ENCODE measurements at places on chromosomes 16 and 17.

DNA sequence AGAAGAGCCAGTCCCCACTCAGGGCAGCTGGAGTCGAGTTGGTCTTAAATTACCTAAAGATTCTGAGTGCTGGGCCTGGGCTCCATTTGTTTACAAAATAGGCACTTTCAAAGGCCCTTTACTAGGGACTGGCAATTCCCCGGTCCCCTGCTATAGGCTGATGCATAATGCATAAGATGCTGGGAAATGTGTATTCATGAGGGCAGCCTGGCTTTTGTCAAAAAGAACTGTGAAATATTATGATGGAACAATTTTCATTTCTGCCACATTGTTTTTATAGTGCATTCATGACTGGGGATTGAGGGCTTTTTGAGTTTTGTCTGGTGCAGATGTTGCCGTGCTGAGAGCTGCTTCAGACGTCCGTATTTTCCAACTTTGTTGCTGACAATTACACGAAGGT is 617.0 kb upstream of the CDH5 start:
- DNase-seq = no peak

DNA sequence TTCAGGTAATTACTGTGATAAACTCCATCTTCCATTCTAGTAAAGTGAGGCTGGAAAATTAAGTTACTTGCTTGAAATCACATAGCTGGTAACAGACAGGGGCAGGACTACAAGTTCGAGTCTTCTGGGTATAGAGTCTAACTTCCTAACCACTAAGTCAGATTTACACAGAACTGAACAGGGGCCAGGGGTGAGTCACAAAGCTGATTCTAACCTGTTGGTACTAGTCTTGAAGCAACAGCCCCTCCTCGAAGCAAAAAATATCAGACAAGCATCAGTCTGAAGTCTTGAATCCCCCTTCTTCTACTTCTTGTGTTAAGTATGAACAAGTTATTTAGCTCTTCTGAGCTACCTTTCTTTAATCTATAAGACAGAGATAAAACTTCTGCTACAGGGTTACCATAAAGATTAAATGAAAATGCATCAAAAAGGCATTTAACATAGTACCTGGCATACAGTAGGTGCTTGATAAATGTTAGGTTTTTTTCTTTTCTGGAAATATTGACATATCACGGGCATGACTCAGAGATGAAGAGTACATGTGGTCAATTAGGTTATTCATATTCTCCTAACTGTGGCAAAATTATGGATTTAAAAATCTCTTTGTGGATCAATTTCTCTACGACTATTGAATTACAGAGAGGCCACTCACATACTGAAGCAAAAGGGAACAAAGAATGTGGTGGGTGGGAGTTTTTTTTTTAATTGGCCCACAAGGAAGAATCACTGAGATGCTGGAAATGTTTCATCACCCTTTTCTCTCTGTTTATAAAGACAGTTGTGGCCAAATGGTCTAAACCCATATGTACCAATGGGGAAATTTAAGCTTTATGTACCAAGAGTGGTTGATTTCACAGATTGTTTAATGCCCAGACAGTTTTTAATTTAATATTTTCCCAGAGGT is 266.9 kb upstream of the DYNLRB2 start:
- no peak for DNase-seq

DNA sequence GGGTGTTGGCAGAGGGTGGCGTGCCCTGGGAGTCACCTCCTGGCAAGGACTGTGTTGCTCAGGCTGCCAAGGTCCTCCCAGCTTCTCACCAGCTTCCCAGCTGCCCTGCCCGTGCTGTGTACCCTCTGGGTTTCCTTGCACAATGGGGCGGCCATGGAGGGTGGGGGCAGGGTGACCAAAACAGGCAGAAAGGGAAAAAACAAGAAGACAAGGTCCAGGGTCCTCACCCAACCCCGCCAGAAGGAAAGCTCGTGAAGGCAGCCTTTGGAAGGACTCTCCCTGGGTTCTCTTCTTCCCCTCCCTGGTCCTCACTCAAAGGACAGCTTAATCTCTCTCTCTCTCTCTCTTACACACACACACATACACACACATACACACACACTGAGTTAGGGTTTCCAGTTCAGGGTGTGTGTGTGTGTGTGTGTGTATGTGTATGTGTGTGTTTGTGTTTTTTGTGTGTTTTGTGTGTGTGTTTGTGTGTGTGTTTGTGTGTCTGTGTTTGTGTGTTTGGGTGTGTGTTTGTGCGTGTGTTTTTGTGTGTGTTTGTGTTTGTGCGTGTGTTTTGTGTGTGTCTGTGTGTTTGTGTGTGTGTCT is 2.0 kb downstream of the SLC13A5 start:
- DNase-seq = no peak

GRCh38 chr17:57569853-57570252 is 175.2 kb downstream of the CCDC182 start:
- no peak for DNase-seq

- no peak for DNase-seq
Observed at GRCh38 chr16:26345966-26346365, 654.2 kb downstream of the HS3ST4 start.

GRCh38 chr16:80591071-80591915 is 50.5 kb downstream of the DYNLRB2 start:
- no peak for DNase-seq

GRCh38 chr17:27549251-27549893 is 81.6 kb upstream of the LGALS9 start:
- DNase-seq = no peak

DNA sequence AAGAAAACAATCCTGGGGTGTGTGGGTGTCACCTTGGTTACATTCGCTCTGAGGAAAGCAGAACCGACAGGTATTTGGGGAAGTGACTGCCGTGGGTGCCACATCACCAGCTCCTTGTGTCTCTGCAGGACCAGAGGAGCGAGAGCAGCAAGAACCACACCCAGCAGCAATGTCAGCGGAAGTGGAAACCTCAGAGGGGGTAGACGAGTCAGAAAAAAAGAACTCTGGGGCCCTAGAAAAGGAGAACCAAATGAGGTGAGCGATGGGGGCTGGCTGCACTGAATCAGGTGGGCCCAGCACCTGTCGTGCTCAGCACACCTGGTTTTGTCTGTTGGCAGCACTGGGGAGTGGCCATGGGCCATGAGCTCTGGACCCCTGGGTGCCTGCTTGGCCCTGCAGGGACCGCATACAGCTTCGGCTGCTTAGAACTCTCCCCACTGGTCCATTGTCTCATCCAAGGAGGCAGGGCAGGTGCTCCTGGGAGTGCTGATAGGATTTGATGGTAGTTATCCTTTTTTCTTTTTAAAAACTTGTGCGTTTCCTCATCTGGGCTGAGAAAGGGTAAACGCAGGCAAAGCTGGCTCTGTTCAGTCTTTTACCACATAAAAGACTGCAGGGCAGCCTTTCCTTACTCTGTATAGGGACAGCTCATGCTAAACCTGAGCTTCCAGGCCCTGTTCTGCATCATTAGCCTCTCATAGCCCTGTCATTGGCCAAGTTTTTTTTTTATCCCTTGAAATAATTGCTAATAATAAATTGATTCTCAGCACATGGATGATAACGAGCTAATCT is 29.4 kb downstream of the HMOX2 start:
- DNase-seq = no peak

DNA sequence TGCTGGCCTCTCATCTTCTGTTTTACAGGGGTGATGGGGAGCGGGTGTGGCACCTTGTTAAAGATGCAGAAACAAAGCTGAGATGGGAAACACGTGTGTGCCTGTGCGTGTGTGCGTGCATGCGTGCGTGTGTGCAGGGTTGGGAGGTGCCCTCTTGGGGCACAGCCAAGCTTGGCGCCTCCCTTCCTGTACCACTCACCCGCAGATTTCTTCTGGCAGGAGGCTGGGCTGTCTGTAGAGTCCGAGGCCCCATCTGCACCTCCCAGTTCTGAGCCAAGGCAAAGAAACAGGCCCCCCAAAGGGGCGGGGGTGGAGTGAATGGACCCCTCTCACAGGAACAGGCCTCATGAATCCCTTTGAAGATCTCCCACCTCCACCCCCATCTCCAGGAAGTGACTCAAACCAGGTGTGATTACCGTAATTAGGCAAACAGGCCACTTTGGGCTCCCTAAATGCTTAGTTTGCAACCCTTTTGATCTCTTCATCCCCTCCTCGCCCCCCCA is 20.9 kb downstream of the TNS4 start:
- no peak for DNase-seq

DNA sequence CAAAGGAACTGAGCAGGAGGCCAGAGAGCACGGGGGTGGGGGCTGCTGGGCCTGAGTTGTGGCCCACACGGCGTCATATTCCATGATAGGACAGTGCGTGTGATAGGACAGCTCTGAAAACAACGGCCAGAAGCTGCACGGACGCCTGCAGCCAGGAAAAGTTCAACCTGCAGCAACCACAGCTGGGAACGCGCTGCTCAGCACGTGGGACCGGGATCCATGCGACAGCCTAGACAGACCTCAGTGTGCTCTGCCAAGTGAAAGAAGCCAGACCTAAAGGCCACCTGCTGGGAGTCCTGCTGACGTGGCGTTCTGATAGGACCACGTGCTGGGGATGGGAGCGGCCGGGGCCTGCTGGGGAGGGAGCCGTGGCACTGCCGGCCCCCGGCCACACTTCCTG is 21.6 kb downstream of the CTU2 start:
- DNase-seq = no peak

DNA sequence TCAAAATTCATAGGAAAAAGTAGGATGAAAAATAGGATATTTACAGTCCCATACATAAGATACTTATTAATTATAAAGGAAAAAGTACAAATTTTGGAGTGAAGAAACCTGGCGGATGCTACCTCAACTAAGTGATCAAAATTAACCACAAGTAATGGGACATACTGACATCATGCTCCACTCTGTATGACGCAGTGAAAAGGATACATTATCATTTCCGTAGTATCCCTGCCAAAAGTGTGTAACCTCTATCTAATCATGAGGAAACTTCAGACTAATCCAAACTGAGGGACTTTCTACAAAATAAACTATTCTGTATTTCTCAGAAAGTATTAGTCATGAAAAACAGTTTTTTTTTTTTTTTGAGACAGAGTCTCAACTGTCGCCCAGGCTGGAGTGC is 60.5 kb downstream of the TRIM37 start:
- no peak for DNase-seq

- no peak for DNase-seq
Observed at GRCh38 chr17:67376737-67377487, at the start of gene PITPNC1. PITPNC1 (plus strand) TSS chr17:67377281.

GRCh38 chr17:29111816-29112499 is 68.2 kb downstream of the MYO18A start:
- peak; percentile 41 for DNase-seq

DNA sequence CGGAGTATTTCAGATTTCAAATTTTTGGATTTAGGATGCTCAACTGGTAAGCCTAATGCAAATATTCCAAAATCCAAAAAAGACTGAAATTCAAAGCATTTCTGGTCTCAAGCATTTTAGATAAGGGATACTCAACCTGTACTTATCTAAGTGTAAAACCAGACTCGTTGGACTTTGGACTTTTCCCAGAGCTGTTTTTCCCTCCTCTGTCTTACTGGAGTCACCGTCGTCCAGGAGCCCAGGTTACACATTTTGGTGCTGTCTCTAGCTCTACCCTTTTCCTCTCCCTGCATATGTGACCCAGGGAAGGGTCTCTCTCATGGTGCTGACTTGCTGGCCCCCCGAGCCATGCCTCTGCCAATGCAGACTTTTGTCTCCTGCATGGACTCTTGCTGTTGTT is 46.0 kb upstream of the MMP2 start:
- DNase-seq = no peak

DNA sequence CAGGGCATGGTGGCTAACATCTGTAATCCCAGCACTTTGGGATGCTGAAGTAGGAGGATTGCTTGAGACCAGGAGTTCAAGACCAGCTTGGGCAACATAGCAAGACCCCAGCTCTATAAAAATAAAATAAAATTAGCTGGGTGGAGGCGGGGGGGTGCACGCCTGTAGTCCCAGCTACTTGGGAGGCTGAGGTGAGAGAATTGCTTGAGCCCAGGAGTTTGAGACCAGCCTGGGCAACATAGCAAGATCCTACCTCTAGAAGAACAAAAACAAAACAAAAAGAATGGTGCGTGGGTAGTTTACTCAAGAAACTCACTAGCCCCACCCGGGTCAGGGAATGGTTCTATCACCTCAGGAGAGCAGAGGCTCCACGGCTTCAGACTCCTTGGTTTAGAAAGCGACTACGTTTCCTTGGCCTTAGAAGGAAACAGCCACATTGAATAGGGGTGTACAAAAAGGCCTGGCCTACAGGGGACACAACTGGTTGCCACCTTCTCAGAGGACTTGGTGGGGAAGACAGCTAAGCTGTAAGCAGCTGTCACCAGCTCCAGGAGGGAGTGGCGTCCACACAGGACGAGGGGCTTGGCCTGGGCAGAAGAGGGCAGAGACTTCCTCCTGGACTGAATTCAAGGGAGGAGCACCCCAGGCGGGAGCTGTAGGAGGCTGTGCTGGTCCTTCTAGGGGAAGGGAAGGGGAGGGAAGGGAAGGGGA is 716 bp downstream of the TK1 start:
- DNase-seq = no peak

GRCh38 chr17:27284811-27285415 is 9.0 kb upstream of the WSB1 start:
- no peak for DNase-seq

DNA sequence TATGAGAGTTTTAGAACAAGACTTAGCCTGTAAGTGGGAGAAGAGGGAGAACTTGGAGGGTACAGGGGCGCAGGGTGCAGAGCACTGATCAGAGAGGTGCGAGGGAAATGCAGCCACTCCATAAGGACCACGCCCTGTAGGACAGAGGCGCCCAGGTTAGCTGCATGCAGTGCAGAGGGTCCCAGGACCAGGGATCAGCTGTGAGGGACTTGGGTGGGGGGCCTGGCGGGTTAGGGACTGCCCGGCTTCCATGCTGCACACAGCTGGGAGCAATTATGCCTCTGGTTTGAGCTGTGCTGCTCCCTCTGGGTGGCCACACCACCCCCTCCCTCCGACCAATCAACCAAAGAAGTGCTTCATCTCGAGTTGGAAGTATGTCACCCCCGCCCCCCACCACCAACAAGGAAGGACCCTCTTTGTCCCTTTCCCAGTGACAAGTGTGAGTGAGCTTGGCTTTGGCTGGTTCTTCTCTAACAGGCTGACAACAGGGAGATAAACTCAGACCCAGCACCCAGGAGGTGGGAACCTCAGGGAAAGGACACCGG is 22.2 kb upstream of the CLEC18A start:
- no peak for DNase-seq

DNA sequence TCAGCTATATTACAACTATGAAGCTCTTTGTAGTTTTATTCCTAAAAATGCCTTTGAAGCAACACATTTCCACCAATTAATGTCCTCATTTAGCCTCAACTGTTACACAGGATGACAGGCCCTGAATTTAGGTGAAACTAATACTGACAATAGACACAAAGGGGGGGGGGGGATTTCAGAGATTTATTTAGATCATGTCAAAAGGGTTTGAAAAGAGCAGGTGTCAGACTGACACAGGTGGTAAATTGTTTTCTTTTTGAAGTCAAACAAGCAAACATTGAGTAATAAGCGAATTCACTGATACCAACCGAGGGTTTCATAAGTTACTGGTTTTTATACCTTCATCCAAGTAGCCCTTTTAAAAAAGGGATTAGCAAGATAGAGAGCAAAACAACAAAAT is 40.8 kb downstream of the KANSL1 start:
- DNase-seq = no peak

GRCh38 chr16:83953796-83954576 is 946 bp downstream of the OSGIN1 start:
- DNase-seq = no peak

- no peak for DNase-seq
Observed at GRCh38 chr17:32672711-32673110, 185.9 kb downstream of the CDK5R1 start.

All from right renal cortex interstitium (tissue), 3 donors.